ENCODE measurements at places on chromosomes 1 and 21.

DNA sequence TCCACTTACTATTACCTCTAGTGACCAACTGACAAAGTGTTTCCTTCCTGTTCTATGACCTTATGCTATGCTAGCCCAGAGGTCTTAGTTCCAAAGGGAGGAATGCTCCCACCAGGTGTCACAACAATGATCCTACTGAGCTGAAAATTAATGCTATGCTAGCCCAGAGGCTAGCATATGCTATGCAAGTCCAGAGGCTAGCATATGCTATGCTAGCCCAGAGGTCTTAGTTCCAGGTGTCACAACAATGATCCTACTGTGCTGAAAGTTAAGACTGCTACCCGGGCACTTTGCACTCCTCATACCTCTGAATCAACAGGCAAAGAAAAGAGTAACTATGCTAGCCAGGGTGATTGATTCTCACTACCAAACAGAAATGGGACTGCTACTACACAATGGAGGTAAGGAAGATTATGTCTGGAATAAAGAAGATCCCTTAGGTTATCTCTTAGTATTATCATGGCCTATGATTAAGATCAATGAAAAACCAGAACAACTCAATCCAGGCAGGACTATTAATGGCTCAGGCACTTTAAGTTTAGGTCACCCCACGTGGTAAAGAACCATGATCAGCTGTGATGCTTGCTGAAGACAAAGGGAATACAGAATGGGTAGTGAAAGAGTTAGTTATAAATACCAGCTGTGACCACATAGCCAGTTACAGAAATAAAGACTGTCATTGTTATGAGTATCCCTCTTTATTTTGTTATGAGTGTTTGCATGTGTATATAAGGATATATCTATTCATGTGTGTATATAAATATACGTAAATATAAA, 114.1 kb downstream of the CSMD2 start:
- no peak for DNase-seq

DNA sequence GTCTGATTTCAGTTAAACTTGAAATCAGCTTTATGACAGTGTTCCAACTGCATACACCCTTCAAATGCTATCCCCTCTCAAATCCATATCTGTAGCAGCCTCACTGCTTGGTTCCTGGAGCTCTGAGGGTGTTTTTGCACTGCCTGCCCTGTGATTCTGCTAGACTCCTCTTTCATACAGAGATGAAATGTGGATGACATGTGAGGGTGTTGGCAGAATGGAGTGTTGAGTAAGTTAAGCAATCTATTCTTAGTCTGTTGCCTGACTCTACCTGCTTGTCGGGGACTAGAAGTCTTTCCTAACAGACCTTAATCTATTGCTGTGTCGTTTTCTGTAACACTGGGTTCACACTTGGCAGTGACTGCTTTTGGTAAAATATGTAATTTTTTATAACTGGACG, 9.8 kb downstream of the IGSF5 start:
- DNase-seq = no peak

- no peak for DNase-seq
Observed at GRCh38 chr1:162466797-162467196, 30.8 kb upstream of the UHMK1 start.

GRCh38 chr1:18072066-18072465, 35.5 kb upstream of the IGSF21 start:
- no peak for DNase-seq

GRCh38 chr1:173204693-173205092, 2.4 kb downstream of the TNFSF4 start:
- no peak for DNase-seq

GRCh38 chr1:21293537-21294265, 3.4 kb upstream of the ECE1 start:
- DNase-seq = peak; percentile 58

DNA sequence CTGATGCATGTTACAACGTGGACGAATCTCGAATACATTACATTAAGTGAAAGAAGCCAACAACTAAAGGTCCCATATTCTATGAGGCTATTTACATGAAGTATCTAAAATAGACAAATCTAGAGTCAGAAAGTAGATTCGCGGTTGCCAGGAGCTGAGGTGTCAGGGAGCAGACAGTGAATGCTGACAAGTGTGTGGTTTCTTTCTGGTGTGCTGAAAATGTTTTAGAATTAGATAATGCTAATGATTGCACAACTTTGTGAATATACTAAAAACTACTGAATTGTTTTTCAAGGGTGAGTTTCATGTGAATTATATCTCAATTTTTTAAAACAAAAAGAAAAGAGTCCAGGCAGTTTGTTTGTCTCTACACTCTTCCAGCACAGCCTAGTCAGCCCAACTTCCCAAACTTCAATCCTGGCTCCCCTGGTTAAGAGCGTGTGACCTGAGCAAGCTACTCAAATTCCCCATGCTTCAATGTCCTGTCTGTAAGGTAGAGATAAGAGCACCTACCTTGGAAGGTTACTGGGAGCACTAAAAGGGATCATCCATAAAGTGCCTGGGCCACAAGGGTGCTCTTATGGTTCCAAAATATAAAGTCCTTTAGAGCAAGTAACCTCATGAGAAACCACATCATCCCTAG, 20.9 kb downstream of the HLCS start:
- no peak for DNase-seq

DNA sequence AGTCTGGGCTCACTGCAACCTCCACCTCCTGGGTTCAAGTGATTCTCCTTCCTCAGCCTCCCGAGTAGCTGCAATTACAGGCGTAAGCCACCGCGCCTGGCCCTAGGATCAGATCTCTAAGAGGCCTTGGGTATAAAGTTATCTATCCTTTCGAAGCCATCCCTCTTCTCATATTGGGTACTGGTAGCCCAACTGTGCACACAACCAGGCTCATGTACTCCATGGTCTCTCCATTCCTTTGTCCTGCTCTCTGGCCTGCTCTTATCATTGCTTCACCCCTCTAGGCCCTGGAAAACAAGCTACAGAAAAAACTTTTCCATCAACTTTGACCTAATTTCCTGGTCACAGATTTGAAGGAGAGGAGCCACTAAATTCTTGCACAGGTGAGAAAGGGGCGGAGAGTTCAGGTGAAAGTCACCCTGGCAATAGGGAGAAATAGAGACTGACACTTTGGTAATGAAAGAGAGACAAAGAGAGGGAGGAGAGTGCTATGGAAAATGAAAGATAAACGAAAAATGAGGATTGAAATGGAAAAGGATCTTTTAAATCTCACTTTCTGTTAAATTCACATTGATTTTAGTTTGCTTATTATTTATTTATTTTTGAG, 6.0 kb downstream of the TXNIP start:
- no peak for DNase-seq

DNA sequence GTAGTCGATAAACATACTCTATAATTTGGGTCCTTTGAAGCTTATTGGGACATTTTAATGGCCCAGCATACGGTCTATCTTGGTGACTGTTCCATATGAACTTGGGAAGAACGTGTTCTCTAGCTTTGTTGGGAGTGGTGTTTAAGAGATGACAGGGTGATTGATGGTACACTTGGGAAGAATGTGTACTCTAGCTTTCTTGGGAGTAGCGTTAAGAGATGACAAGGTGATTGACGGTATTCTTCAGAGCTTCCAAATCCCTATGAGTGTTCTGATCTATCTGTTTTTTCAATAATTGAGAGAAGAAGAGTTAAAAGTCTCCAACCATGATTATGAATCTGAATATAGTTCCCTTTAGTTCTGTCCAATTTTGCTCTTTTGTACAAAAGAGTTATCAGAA, 9.4 kb downstream of the NPHP4 start:
- DNase-seq = no peak

GRCh38 chr1:101884621-101885020, 112.1 kb downstream of the OLFM3 start:
- no peak for DNase-seq

DNA sequence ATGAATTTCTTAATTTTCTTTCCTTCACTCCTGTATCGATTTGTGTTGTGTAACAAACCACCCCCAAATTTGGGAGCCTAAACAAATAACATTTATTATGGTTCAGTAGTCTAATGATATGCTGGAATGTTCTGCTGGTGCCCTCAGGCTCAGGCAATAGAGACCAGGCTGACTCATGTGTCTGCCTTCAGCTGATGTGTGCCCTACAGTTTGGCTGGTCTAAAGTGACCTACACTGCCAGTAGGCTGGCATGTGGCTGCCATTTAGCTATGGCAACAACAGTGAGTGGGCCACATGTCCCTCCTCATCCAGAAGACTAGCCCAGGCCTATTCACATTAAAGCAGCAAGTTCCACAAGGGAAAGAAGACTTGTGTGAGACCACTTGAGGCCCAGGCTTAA, 115.8 kb downstream of the PTPRC start:
- DNase-seq = no peak

DNA sequence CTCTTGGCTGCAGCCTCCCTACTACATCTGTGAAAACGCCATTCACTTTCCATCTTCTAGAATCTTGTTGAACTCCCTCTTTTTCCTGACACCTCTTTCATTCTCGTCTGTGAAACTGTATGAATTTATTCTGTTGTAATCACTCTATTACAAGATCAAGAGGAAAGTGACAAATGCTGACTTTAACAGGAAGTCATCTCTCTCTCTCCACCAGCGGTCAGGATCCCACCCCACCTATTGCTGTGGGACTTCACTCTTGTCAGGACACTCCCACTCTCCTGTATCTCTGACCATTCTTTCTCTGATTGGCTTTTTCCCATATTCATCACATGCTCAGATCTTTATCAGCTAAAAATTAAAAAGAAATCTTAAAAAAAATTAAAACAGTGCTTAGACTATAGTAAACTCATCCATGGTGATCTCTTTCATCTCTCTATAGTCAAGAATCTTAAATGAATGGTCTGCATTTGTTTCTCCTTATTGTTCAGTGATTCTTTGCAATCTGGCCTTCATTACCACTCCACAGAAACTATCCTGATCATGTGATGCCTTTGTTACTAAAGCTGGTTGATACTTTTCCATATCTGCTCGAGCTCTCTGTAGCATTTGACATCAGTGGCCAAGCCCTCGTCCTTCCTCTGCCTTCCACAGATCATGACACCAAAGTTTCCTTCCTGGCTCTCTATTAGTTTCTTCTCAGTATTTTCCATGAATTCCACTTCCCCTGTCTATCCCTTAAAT, 113.6 kb downstream of the UCHL5 start:
- no peak for DNase-seq

DNA sequence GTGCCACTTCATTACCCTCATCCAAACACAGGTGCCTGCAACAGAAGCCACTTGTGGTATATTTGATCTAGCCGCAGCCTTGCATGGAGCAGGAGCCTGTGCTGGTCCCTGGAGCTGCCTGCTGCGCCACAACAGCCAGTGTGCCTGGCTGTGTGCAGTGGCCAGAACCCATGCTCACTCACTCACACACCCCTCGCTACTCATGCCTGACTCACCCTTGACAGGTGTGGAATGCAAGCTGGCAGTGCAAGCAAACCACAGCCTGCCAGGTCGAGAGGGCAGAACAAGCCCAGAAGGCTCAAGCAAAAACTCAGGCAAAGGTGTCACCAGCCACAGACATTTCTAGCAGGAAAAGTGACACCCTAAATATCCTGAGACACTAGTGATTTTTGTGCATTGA, 1510.9 kb downstream of the KCNT2 start:
- DNase-seq = no peak

- DNase-seq = no peak
Observed at GRCh38 chr1:226568975-226569741, 20.6 kb downstream of the STUM start.

GRCh38 chr21:25944672-25945213, 210.0 kb downstream of the GABPA start:
- no peak for DNase-seq

DNA sequence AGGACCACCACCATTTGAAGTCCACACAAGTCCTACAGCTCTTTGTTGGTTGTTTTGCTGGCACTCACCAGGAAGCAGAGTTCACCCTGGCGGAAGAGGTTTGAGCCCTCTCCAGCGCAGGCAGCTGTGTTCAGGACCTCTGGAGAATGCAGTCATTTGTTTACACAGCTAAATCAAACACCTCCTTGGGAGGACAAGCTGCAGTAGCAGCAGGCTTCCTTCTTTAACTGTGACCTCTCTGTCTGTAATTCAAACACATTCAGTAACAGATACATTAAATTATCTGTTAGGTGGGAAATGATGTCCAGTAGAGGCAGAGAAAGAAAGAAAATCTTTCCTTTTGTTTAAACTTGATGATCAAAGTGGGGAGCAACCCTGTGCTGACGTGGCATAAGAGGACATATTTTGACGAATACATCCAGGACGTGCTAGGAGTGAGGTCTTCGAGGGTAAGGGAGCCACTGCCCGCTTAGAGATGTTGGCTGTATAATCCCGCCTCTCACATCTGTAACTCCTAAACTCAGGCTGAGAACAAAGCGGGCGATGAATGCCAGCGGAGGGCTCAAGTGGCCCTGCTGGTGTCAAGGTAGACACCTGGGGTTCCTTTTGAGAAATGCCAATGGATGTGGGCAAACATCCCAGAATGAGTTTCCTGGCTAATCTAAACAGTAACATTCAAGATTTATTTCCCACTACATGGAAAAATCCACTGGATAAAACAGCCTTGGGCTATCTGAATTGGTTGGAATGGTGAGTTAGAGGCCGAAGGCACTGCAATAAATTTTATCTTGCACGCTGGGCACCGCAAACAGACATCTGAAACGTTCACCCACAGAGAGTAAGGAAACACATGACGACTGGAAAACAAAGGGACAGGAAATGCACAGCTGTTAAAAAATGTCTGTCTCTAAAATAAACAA, 51.7 kb downstream of the ABCA4 start:
- peak; percentile 63 for DNase-seq

- DNase-seq = no peak
Observed at GRCh38 chr21:40129809-40130208, 262.6 kb downstream of the PCP4 start.

GRCh38 chr1:168400139-168400538, 119.5 kb downstream of the TBX19 start:
- no peak for DNase-seq

DNA sequence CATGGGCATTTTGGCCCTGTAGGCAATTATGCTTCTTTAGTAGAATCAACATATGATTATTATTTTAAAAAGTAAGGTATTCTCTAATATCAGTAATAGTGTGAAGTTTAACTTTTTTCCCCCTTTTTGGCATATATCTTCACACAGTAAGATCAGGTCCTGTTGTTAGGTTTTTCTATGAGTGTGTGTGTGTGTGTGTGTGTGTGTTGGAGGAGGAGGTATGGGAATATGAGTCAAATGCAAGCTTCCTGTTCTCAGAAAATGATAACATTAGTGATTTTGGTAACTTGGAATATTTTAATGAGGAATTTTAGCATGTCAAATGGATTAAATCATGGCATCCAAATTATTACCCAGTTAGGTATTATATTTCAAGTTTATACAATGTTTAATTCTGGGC, 65.8 kb upstream of the BCL10 start:
- no peak for DNase-seq

GRCh38 chr1:245715291-245715701, 560.5 kb downstream of the KIF26B start:
- DNase-seq = no peak

DNA sequence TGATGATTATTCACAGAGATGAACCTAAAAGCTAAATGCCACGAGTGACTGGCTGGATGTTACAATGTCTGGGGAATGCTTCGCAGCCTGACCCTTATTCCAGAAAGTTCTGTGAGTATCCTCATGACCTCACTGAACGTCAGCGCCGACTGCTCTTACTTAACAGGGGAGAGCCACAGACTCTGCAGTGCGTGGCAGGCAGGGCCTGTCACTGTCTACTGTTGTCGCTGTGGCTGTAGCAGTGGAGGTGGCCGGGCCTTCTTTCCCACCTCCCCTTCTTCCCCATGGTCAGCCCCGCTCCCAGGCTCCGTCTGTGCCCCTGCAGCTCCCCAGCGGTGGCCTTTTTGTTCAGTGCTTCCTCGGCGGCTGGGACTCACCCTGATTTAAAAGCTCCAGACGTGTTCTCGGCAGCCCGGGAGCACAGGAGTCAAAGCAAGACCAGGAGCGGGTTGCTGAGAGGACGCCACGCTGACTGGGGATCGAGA, 52.2 kb upstream of the TARBP1 start:
- no peak for DNase-seq

- no peak for DNase-seq
Observed at GRCh38 chr1:50599546-50599945, 176.3 kb upstream of the DMRTA2 start.

All from common myeloid progenitor, CD34-positive (primary cell).